SK-MEL-5 (cell line): ENCODE measurements at places on chromosomes 6 and 20. TPM values are rescaled to one million over a fixed set of nuclear protein-coding genes. Genes with fewer than 3 reads are reported as not detected.

The FAM209B gene
- not detected in 2 replicates for total RNA-seq

The GPR31 gene
- not detected in 2 replicates for total RNA-seq

The INSM1 gene
- total RNA-seq: 0.56 and 0.66 TPM in 2 replicates

The CRISP3 gene
- total RNA-seq: not detected in 2 replicates

The EPB41L1 gene
- total RNA-seq: 6.0 and 9.8 TPM in 2 replicates

The HUS1B gene
- total RNA-seq: 0.16 and 0.56 TPM in 2 replicates

The C6orf15 gene
- total RNA-seq: not detected in 2 replicates

The PERP gene
- total RNA-seq: 33.1 and 38.0 TPM in 2 replicates
